Progenitor cell of endocrine pancreas (in vitro differentiated cells): ENCODE measurements at places on chromosomes 1 and 21. TPM values are rescaled to one million over a fixed set of nuclear protein-coding genes. Genes with fewer than 3 reads are reported as not detected.

GRCh38 chr1:4696161-4696745 is 41.8 kb downstream of the AJAP1 start:
- no peaks in the 10 kb centered on the region for H3K36me3 ChIP-seq
- DNase-seq: no peak
- peaks cover 28% of the 10 kb centered on the region for H3K27me3 ChIP-seq
- no peak overlapping the region for H3K4me3 ChIP-seq

GRCh38 chr1:111938536-111938935 is 50.9 kb downstream of the KCND3 start:
- H3K27me3 ChIP-seq: no peaks in the 10 kb centered on the region
- no peak for DNase-seq
- H3K36me3 ChIP-seq: no peaks in the 10 kb centered on the region
- no peak overlapping the region for H3K4me3 ChIP-seq

DNA sequence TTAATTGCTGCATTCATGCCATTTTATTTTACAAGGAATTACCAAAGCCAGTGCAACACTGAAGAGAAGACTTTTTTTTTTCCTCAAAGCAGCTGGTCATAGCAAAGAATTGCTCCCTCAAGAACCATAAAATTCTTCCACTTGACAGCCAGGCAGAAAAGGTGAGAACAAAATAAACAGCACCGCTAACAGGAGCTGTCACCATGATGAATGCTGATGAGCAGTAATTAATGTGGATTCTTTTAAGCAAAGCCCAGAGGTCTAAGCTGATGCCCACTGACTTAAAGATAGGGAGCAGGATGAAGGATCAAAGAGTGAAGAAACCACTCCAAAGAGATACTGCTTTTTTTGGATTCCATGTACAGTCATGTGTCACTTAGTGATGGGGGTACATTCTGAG is 428.4 kb downstream of the BRINP3 start:
- H3K4me1 ChIP-seq: peaks cover 11% of the 10 kb centered on the region
- H3K36me3 ChIP-seq: no peaks in the 10 kb centered on the region
- no peak overlapping the region for H3K27ac ChIP-seq

DNA sequence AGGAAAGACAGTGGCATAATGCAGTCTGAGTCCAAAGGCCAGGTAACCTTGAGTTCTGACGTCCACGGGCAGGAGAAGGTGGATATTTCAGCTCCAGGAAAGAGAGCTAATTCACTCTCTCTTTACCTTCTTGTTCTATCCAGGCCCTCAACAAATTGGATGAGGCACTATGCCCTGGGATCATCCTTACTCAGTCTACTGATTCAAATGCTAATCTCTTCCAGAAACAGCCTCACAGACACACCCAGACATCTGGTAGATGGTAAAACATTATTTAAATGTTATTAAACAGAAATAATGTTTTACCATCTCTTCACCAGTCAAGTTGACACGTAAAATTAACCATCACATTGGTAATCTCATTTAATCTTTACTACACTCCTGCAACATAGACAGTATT is 73.0 kb downstream of the RBM11 start:
- H3K27me3 ChIP-seq: no peaks in the 10 kb centered on the region
- no peak overlapping the region for H3K27ac ChIP-seq
- no peak overlapping the region for H3K4me3 ChIP-seq
- DNase-seq: no peak
- no peaks in the 10 kb centered on the region for H3K4me1 ChIP-seq

DNA sequence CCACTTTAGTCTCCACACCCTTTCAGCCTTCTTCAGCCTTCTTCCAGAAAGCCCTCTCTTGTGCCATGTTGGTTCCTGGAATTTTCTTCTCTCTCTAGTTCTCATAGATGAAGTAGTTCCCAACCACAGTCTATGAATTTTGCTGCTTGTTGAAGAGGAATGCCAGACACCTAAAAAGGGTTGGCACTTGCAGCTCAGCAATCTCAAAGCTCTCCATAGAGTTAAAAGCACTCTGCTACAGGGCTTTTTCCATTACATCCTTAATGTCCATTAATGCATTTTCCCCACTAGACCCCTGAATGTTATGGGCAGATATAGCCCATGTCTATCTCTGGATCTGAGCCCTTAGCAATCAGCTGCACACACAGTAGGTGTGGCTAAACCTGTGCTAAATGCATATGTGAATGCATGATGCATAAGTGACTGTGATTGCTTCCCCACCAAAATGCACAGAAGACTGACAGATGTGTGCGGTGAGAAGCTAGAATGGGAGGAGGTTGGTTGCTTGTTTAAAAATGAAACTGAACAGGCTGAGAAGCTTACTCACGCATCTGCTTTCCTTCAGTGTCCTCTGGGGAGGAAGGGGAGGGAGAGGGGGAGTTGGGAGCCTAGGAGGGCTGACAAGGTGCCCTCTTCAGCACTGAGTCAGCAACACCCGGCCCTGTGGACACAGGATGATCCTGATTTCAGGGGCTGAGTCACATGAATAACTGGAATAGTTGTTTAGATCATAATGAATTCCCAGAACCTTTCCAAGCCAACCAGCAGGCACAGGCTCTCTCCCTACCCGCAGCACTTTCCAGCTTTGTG is 146.1 kb upstream of the FGGY start:
- peaks cover 33% of the 10 kb centered on the region for H3K27me3 ChIP-seq
- peaks cover 4% of the 10 kb centered on the region for H3K4me1 ChIP-seq

DNA sequence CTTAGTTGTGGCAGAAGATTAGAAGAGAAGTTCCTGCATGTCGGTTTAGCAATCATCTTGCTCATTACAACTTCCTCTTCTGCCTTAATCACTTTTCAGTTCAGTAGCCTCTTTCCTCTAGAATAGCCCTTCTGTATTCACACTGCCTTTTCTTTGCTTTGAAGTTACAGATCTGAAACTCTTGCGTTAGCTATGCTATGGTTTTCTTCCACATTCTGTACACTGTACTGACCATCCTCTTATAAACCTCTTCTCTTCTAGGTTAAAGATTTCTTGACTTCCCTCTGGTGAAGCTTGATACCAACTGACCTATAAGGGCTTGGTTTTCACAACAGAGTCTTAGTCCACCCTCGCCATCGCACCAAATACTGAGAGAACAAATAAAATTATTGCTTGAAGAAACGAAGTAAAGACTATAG is 35.0 kb downstream of the C21orf91 start:
- no peak overlapping the region for H3K4me3 ChIP-seq
- DNase-seq: no peak
- no peaks in the 10 kb centered on the region for H3K27me3 ChIP-seq
- H3K36me3 ChIP-seq: peaks cover 33% of the 10 kb centered on the region

GRCh38 chr1:243482141-243483022 is 226.5 kb downstream of the SDCCAG8 start:
- H3K36me3 ChIP-seq: peaks cover 1% of the 10 kb centered on the region
- H3K4me1 ChIP-seq: peaks cover 8% of the 10 kb centered on the region
- peaks cover 9% of the 10 kb centered on the region for H3K27me3 ChIP-seq
- H3K27ac ChIP-seq: peak overlapping the region; percentile 49
- no peak for DNase-seq

- H3K36me3 ChIP-seq: peaks cover 33% of the 10 kb centered on the region
- no peak overlapping the region for H3K4me3 ChIP-seq
- DNase-seq: no peak
- peak overlapping the region; percentile 35 for H3K27ac ChIP-seq
- H3K4me1 ChIP-seq: no peaks in the 10 kb centered on the region
Observed at GRCh38 chr1:220135755-220136154, 41.8 kb downstream of the IARS2 start.

DNA sequence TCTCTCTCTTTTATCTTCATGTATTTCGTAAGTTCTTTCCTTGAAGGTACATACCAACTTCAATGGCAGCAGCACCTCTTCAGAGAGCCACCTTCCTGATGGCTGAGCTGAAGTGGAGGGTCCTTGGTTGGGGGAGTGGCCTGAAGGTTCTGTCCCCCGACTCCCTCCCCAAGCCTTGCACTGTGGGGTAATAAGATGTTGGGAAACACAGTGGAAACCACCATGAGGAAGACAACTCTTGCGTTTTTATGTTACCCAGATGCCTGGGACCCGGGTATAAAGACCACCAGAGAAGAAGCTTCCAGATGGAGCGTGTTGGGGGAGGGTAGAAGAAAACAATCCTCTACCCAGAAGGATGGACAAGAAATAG is 794 bp downstream of the KRTAP12-3 start:
- no peaks in the 10 kb centered on the region for H3K4me1 ChIP-seq
- peaks cover 5% of the 10 kb centered on the region for H3K27me3 ChIP-seq
- H3K27ac ChIP-seq: no peak overlapping the region

- H3K4me1 ChIP-seq: peaks cover 10% of the 10 kb centered on the region
- H3K27ac ChIP-seq: no peak overlapping the region
- no peak for DNase-seq
- no peaks in the 10 kb centered on the region for H3K27me3 ChIP-seq
- H3K36me3 ChIP-seq: peaks cover 5% of the 10 kb centered on the region
- no peak overlapping the region for H3K4me3 ChIP-seq
Observed at GRCh38 chr21:32572574-32573420, 12.5 kb downstream of the TCP10L start.

- no peak overlapping the region for H3K4me3 ChIP-seq
- no peaks in the 10 kb centered on the region for H3K27me3 ChIP-seq
- H3K4me1 ChIP-seq: peaks cover 2% of the 10 kb centered on the region
- H3K27ac ChIP-seq: no peak overlapping the region
Observed at GRCh38 chr1:182428043-182428442, 21.9 kb upstream of the RGSL1 start.

DNA sequence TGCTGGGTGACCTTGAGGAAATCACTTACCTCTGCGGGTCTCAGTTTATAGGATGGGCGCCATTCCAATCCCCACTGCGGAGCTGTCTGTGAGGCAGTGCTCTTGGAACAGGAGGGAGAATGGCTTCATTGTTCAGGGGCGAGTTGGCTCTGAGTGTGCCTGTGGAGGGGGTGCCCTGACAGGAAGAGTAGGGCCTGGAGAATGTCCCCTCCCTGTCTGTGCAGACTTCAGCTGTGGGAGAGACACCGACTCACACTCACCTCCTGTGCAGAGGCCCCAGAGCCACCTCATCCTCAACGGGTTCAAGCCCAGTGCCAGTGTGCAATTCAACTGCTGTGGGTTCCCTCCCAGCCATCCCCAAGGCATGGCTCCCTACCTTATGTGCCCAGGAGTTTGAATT is 17.1 kb downstream of the ADORA1 start:
- no peaks in the 10 kb centered on the region for H3K36me3 ChIP-seq
- no peak for DNase-seq
- peaks cover 5% of the 10 kb centered on the region for H3K27me3 ChIP-seq
- no peak overlapping the region for H3K4me3 ChIP-seq

DNA sequence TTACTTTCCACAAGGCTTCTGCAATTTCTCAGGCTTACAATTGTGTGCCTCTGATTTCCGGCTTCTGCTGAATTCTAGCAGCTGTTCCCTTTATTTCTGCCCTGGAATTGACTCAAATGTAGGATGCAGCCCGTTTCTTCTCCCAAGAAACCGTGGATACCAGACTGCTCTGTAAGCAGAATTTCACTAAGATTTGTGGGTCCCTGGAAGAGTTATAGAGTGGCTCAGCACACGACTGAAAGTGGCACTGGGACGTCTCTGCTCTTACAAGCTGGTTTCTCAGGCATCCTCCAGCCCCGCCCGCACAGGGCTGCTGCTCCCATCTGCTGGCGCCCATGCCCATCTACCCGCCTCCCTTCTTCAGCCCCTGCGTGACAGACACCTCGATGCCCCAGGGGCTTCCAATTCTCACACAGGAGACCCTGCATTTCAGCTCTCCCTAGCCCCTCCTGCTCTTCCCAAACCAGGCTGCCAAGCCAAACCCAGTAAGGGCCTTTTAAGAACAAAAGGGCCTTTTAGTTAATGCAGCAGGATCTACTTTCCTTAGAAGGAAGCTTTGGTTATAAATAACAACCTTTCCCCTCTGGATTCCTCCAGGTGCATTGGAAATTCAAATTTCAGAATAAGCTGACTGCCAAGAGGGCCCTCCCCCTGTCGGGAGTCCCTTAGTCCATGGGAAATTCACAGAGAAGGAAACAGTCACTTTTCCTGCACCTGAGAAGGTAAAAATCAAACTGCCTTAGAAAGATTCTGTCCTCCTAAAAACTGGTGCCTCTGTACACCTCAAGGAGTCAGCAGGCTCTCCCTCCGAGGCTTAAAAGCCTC is 45.4 kb upstream of the TENT5B start:
- no peak overlapping the region for H3K4me3 ChIP-seq
- H3K4me1 ChIP-seq: peaks cover 7% of the 10 kb centered on the region
- DNase-seq: no peak
- H3K27me3 ChIP-seq: peaks cover 11% of the 10 kb centered on the region
- no peak overlapping the region for H3K27ac ChIP-seq
- H3K36me3 ChIP-seq: no peaks in the 10 kb centered on the region

The RIMKLA gene
- total RNA-seq: 3.5 and 3.9 TPM in 2 replicates

DNA sequence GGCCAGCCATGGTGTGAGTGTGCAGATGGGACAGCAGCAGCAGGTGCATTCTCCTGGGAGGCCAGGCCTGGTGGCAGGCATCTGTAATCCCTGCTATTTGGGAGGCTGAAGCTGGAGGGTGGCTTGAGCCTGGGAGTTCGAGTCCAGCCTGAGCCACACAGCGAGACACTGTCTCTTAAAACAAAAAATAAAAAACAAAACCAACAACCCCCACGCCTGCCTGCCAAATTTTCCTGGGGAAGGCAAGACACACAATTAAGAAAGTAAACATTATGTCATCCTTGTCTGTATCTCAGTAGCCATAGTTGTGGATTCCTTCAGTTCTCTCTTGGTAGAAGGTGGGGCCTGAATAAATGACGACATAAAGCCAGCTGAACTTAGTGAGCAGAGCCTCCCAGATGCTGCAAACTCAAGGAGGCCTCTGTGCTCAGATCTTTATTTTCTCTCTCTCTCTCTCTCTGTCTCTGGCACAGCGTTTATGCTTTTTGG is 57.6 kb upstream of the CD34 start:
- H3K36me3 ChIP-seq: no peaks in the 10 kb centered on the region
- peaks cover 9% of the 10 kb centered on the region for H3K4me1 ChIP-seq
- DNase-seq: no peak
- no peak overlapping the region for H3K4me3 ChIP-seq
- H3K27me3 ChIP-seq: peaks cover 43% of the 10 kb centered on the region
- no peak overlapping the region for H3K27ac ChIP-seq

GRCh38 chr1:218473522-218473921 is 128.4 kb downstream of the TGFB2 start:
- H3K27ac ChIP-seq: no peak overlapping the region
- no peak overlapping the region for H3K4me3 ChIP-seq
- DNase-seq: no peak
- no peaks in the 10 kb centered on the region for H3K36me3 ChIP-seq
- no peaks in the 10 kb centered on the region for H3K27me3 ChIP-seq

The GJA5 gene
- total RNA-seq: not detected in 2 replicates

The TMEM61 gene
- total RNA-seq: 0.53 and 1.3 TPM in 2 replicates

The SLC6A17 gene
- 0.11 TPM in 1 of 2 replicates, not detected in the other for total RNA-seq

The FAM151A gene
- total RNA-seq: 0.33 TPM in 1 of 2 replicates, not detected in the other

GRCh38 chr1:78003882-78004718 is 639 bp upstream of the DNAJB4 start:
- H3K27ac ChIP-seq: peak overlapping the region; percentile 99
- H3K4me1 ChIP-seq: peaks cover 17% of the 10 kb centered on the region
- no peaks in the 10 kb centered on the region for H3K36me3 ChIP-seq
- H3K4me3 ChIP-seq: peak overlapping the region; percentile 74
- H3K27me3 ChIP-seq: no peaks in the 10 kb centered on the region

- H3K4me1 ChIP-seq: peaks cover 5% of the 10 kb centered on the region
- no peak for DNase-seq
- no peak overlapping the region for H3K27ac ChIP-seq
- H3K4me3 ChIP-seq: no peak overlapping the region
Observed at GRCh38 chr1:205950826-205951549, 7.7 kb upstream of the SLC26A9 start.
